Cardiac muscle cell (in vitro differentiated cells and primary cell): ENCODE measurements at places on chromosomes 7 and 10.
A peak's percentile ranks its signal among the peaks of the same experiment; 100 is the strongest.

DNA sequence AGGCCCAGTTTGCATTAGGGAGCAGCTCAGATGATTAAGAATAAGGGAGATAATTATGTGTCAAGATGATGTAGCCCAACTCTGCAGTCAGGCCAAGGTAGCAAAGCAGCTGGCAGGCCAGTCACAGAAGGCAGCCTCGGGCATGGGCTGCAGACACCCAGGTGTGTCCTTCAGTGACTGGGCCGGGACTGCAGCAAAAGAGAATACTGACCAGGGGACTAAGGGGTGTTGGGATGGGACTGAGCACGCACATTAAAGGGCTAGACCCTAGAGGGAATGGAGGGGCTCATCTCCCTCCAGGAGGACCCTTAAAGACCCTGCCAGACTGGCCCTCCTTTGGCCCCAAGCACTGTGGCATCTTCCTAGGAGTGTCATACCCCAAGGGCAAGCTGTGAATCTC lies 38.7 kb downstream of the PAX2 start:
- DNase-seq, result no peak

GRCh38 chr7:42877862-42878261 lies 34.0 kb downstream of the C7orf25 start:
- DNase-seq, result no peak

GRCh38 chr10:72254813-72255568 lies 18.7 kb upstream of the DDIT4 start:
- DNase-seq, result peak; percentile 64

DNA sequence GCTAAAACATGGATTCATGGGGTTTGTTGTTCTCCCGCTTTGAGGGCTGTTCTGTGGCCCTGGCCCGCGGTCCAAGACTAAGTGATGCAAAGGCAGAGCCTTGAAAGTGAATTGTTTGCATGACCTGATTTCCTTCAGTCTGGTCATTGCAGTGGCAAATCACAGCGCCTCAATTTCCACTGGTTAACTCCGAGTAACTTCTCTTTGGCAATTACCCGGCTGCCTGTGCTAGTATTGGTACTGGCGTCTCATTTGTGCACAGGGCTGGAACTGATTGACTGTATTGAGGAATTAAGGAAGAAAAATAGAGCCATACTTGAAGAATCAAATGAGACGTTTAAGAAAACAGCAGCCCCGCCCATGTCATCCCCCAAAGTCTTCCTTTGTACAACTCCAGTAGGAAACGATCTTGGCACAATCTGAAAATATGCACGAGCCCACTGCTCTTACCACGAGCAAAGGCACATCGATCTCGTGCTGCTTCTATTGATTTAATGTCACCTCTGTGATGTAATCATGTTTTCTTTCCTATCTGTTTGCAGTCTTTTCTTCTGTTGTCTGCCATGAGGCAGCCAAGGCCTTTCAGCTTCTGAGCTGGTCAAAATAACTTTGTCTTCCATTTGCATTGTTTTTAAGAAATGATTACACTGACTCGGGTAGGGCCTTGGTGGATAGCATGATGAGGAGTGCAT lies 60.6 kb upstream of the SHH start:
- DNase-seq, result no peak

GRCh38 chr10:127452568-127452967 lies 96.5 kb upstream of the NPS start:
- no peak for DNase-seq

DNA sequence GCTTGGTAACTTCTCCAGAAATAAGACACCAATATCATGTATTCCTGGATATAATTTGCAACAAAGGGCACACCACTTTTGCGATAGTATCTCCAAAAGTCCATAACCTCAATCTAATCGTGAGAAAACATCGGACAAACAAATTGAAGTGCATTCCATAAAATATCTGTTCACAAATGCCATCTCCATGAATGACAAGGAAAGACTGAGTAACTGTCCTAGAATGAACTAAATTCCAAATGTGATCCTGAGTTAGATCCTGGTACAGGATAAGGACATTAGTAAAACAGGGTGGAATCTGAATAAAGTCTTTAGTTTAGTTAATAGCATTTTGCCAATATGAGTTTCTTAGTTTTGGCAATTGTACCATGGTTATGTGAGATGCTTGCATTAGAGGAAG lies 384.2 kb downstream of the SUGCT start:
- no peak for DNase-seq

GRCh38 chr10:122021379-122021778 lies 32.4 kb downstream of the TACC2 start:
- DNase-seq, result no peak

DNA sequence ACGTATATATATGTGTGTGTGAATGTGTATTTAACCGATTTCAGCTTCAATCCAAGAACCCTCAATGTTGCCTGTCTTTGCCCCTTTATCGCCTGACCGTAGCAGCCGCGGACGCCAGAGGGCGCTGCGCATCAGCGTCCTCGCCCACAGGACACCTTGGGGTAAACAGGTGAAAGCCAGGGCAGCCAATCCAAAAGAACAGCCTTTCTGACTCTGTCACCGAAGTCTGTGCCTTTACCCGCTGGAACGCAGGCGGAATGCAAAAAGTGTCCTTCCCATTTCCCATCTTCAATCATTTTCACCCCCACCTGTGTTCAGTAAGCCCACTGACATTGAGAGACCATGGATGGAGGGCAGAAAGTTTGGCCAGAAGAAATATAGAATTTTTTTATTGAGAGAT lies 3.6 kb downstream of the NXPH1 start:
- DNase-seq, result peak; percentile 67

DNA sequence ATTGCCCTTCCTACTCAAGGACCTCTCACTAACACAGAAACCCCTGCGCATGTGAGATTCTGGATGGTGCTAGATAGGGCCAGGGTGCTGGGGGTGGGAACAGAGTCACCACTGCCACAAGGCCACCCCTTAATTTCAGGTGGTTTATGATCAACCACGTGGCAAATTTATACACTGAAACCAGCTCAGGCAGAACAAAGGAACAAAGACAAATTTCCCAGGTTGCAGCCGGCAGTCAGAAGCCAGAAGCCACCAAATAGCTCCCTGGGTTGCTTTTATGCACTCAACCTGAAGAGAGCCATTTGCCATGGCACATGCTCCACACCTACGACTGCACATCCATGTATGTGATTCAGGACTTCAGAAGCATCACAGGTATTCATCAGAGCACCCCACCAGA lies 2.5 kb downstream of the VOPP1 start:
- no peak for DNase-seq
